Stimulated activated CD8-positive, alpha-beta memory T cell treated with anti-CD3 and anti-CD28 coated beads, Interleukin-2, amount 100 ng/mL, for 48 hours (primary cell): ENCODE measurements at places on chromosomes 16 and 17.

DNA sequence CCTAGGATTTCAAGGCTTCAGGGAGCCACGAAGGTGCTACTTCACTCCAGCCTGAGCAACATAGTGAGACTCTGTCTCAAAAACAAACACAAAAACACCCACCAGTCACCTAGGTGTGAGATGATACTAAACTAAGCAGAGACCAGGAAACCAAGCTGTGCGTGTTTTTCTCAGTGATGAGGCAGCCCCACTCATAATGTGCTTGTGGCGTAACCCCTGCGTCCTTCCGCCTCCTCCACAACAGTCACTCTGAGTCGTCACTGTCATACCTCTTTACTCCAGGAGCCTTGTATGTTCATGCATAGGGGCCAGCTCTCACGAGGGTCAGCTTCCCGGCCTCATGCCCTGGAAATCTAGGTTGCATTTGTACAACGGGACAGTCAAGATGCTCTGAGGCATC lies 31.1 kb upstream of the SLC47A1 start:
- DNase-seq = no peak

DNA sequence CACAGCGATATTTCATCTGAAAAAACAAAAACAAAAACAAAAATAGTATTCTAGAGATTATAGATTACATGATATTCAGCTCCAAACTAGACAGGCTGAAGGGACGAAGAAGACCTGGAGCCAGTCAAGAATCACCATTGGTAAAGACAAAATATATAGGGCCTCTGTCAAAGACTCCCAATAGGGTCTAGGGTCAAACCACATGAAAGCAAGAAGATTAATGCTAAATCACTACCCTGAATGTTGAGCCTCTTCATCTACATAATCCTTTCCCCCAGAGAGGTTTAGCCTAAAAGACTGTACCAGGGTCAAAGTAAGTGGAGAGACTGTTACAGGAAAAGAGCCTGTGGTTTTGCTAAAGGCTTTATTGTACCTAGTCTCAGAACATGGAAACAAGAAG lies 10.8 kb upstream of the NME1 start:
- no peak for DNase-seq

DNA sequence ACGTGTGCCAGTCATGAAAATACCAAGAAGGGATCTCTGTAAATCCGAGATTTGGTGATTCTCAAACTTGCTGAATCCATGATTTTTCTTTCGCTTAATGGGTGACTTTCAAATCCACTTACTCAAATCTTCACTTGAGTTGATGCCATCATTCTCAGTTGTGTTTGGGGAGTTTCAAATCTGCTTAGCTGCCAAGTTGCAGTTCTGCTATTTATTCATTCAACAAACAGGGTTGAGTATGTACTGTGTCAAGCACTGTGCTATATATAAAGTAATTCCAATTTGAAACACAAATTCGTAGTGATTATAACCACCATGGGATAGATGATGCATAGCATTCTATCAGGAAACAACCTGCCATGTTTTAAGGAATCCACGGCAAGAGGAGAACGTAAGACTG lies 394.3 kb downstream of the CDH13 start:
- DNase-seq = no peak

DNA sequence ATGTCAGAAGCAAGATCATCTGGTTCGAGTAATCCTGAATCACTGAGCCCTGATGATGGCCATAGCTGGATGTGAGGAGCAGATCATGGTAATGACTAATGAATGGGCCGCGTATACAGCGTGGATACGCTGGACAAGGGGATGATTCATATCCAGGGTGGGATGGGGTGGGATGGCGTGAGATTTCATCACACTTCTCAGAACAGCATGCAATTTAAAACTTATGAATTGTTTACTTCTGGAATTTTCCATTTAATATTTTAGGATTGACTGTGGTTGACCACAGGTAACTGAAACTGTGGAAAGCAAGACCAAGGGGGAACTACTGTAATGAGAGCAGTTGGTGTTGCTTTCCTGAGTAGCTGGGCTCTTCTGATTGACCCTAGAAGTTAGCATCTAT lies 225.5 kb downstream of the STX8 start:
- DNase-seq = no peak

- no peak for DNase-seq
Measured at GRCh38 chr16:3004319-3004718, 8.4 kb upstream of the CLDN9 start.

GRCh38 chr16:11297492-11298142 lies 16.5 kb upstream of the PRM1 start:
- DNase-seq = peak; percentile 58

DNA sequence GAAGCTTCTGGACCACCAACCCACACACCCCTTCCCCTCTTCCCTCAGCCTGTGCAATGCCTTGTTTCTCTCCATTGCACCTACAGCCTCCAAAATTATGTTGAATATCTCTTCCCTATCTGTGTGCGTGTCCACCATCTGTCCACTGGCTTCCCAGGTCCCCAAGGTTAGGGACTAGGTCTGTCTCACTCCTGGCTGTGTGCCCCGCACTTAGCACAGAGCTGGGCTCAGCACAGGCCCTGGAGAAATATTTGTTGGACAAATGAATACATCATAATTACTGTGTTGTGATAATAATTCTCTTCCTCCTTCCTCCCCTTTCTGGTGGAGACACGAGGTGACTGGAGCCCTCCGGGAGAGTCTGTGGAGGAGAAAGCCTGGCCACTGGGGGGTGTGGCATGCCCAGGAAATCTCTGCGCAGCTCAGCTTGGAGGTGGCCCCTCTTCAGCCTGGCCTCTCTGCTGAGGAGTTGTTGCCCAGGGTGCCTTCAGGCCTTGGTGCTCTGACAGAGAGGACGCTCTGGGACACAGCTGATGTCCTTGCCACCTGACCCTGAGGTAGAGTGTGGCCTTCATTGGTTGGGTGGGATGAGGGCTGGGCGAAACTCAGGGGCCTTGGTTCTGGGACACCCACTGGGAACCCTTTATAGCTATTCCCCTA lies 3.3 kb upstream of the BRD7 start:
- DNase-seq = no peak

GRCh38 chr16:10969615-10970014 lies 25.3 kb downstream of the CLEC16A start:
- DNase-seq = no peak

DNA sequence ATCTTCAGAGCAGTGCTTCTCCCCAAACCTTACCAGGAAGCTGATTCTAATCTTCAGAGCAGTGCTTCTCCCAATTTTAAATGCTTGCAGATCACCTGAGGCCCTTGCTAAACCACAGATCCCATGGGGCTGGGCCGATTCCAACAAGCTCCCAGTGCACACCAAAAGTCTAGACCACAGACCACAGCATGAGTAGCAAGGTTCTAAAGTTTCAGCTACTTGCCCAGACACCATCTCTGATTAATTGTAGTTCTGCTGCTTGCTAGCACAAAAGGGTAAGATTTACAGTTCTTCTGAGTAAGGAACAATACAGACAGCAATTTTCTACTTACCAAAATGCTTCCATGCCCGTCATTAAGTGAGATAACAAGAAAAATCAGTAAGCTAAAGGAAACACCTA lies 12.2 kb downstream of the CLEC3A start:
- no peak for DNase-seq

- no peak for DNase-seq
Measured at GRCh38 chr16:67959536-67960329, 8.7 kb downstream of the SLC12A4 start.

GRCh38 chr17:50090971-50091917 lies 3.9 kb upstream of the PDK2 start:
- DNase-seq = no peak

DNA sequence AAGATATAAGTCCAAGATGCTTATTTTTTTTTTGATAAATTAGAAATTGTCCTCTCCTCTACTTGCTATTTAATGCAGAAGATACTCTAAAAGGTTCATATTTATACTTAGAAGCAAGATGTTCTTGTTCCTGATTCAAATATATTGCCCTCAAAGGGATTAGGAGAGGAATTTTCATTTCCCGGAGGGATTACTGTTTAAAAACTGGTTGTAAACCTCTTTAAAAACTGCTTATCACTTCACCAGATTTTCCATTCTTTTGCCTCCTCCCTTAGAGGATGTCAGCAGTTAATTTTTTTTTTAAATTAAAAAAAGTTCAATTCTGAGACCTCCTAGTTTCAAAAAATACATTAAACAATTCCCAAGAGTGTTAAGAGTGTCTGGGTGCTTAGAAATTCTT lies 2.8 kb downstream of the TENT4B start:
- no peak for DNase-seq

GRCh38 chr16:46889942-46890300 lies 5.8 kb downstream of the GPT2 start:
- no peak for DNase-seq

GRCh38 chr17:29020576-29020975 lies 14.7 kb upstream of the SEZ6 start:
- DNase-seq = no peak

GRCh38 chr17:80030730-80031410 lies 4.8 kb downstream of the TBC1D16 start:
- no peak for DNase-seq

DNA sequence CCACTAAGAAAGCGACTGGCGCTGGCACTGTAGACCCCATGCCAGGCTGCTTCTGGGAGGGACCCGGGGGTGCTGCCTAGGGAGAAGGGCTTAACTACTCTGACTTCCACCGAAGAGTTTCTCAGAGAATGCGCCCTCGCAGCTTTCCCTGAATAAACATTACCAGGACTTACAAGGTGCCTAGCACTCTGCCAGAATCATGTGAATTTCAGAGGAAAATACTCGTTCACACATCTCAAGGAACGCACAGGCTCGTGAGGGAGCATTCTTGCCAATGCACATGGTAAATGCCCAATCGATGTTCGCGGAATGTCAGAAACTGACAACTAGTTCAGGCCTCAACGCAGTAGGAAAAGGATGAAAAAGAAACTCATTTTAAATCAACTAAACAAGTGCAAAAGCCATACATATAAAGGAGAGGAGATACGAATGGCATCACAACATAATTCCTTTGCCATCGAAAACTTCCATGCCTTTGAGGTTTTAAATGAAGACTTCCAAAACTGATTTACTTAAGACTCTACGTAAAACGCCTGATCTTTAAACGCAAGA lies 999 bp downstream of the CMC2 start:
- DNase-seq = no peak

GRCh38 chr16:7624871-7625766 lies 292.5 kb downstream of the RBFOX1 start:
- DNase-seq = no peak

DNA sequence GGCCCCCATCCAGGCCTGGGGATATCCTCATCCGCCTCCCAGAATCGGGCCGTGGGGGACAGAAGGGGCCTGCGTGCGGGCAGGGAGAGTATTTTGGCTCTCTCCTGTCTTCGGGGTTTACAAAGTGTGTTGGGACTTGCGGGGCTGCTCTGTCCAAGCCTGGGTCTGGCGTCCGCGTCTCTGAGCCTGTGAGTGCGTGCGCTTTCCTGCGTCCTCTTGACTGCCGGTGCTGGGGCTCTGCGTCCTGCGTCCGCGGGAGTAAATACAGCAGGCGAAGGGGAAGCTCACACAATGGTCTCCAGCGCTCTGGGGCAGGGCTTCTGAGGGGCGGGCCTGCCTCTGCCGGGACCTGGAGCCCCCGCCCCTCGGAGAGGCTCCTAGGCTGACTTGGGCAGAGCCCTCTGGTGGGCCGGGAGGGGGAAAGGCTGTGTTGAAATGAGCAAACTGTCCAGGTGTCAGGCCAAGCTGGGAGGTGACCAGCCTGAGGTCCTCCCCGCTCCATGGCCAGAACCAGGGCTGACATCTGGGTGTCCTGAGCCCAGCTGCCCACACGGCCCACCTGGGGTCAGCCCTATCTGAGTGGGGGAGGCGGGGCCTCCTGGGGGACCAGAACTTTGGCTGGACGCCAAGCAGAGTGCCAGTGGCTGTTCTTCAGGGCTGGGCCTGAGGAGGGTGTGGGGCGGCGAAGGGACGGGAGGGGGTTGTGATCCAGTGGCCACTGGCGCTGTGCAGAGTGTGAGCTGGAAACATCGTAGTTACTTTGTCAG lies 233.6 kb downstream of the SEC14L1 start:
- peak; percentile 67 for DNase-seq

DNA sequence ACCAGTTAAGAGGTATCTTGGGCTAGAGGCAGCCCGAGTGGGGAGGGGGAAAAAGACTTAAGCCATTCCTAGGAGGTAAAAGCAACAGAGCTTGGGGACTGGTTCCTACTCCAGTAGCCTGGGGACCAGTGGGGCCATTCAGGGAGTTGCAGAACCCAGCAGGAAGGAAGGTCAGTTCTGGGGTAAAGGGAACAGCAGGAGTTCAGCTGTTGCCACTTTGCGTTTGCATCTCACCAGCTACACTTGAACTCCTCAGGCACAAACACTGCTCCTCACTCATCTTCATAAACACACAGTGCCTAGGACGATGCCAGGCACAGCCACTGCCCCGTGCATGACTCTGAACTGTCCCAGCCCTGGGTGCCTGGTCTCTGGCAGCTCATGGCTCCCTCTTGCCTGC lies 4.0 kb downstream of the HAP1 start:
- no peak for DNase-seq

DNA sequence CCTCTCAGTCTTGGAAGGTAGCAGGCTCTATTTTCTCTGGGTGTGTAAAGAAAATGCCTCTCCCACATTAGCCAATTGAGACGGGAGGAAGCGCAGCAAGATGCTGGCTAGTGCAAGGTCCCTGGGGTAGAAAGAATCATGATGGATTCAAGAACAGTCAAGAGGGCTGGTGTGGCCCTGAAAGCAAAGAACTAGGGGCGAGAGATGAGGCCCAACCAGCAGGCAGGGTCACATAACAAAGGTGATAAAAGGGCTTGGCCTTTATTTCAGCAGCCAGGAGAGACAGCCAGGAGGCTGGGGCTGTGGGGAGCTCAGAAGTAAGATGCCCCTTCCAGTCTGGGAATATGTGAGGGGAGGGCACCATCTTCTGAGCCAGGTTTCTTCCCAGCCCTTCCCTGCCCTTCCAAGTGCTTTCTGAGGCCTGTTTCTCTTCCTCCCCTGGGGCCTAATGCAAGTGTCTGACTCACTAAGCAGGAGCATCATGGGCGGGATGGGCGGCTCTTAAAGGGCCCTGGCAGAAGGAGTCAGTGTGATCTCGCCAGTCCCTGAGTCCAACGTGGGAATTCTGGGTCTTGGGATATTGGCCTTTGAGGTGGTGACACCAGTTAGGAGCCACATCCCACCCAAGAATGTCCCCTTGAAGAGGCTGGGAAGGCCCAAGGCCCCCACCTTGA lies 3.9 kb upstream of the NLRC5 start:
- no peak for DNase-seq

- DNase-seq = no peak
Measured at GRCh38 chr16:27597361-27597760, 47.4 kb downstream of the KATNIP start.

DNA sequence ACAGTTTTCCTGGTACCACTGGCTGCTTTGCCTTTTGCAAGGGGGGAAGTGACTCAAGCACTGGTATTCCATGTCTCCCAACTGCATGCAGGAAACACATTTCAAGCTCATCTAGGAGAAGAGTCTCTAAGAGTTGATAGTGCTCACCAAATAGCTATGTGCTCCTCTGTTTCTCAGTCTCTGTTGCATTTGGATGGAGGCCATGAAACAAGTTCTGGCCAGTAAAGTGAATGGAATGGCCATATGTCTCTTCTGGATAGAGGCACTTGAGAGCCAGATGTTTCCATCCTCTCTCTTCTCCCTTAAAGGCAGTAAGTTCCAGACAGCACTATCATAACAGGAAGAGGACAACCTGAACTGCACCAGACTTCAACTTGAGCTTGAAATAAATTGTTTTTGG lies 60.6 kb downstream of the C16orf82 start:
- no peak for DNase-seq
